CD8-positive, alpha-beta memory T cell (primary cell): ENCODE measurements at places on chromosomes 12 and 14.

- DNase-seq: no peak
Observed at GRCh38 chr14:50758945-50759344, 72.0 kb downstream of the NIN start.

DNA sequence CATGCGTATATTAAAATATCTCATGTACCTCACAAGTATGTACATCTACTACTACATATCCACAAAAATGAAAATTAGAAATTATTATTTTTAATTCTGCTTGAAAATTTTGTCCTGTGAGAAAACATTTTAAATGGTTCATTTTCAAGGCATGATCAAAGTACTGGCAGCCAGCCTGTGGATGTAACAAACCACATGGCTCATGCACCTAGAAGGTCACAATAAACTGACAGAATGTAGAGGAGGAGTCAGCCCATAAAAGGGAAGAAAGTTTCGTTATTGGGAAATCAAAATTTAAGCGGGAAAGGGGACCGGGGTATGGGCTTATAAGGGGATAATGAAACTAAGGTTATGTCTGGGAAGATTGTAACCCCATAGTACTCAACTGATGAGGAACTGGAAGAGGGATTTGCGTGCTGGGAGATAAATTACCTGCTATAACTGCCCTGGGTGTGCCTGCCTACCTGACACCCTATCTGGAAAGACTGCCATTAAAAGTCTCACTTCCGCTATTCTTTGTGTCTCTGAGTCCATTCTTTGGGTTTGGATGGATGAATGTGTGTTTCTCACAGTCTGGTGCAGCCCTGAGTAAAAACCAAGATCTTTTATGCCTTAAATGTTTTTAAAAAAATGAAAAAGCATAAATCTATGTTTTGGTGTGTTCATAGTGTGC is 62.2 kb upstream of the PCED1B start:
- DNase-seq: no peak

DNA sequence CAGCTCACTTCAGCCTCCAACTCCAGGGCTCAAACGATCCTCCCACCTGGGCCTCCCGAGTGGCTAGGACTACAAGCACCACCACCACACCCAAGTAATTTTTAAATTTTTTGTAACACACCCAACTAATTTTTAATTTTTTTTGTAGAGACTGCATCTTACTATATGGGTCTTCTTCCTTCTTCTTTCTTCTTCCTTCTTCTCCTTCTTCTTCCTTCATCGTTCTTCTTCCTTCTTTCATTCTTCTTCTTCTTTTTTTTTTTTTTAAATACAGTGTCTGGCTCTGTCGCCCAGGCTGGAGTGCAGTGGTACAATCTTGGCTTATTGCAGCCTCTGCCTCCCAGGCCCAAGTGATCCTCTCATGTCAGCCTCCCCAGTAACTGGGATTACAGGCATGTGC is 965 bp upstream of the CREBL2 start:
- DNase-seq: no peak

DNA sequence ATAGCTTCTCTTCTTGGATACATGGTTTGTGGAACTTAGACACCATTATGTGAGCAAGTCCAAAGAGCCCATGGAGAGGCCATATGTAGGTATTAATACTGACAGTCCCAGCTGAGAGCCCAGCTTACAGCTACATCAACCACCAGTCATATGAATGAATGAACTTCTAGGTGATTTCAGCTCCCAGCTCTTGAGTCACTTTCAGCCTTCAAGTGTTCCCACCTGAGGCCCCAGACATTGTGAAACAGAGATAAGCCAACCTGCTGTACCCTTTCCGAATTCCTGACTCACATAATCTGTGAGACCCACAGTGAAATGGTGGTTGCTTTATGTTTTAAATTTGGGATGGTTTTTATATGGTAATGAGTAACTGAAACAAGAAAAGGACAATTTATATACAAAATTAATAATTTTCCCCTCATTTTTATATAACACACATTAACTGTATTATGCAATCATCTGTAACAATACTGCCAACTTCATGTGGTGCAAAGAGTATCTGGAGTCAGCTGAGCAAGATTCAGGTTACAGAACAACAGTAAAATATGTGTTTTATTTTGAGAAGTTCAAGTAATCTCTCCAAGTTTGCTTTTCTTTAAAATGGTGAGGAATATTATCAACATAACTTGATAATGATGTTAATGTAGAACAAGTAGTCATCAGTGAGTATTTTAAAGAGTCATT is 27.7 kb upstream of the FBXO33 start:
- no peak for DNase-seq

- DNase-seq: no peak
Observed at GRCh38 chr12:6369916-6370575, 5.3 kb downstream of the SCNN1A start.

DNA sequence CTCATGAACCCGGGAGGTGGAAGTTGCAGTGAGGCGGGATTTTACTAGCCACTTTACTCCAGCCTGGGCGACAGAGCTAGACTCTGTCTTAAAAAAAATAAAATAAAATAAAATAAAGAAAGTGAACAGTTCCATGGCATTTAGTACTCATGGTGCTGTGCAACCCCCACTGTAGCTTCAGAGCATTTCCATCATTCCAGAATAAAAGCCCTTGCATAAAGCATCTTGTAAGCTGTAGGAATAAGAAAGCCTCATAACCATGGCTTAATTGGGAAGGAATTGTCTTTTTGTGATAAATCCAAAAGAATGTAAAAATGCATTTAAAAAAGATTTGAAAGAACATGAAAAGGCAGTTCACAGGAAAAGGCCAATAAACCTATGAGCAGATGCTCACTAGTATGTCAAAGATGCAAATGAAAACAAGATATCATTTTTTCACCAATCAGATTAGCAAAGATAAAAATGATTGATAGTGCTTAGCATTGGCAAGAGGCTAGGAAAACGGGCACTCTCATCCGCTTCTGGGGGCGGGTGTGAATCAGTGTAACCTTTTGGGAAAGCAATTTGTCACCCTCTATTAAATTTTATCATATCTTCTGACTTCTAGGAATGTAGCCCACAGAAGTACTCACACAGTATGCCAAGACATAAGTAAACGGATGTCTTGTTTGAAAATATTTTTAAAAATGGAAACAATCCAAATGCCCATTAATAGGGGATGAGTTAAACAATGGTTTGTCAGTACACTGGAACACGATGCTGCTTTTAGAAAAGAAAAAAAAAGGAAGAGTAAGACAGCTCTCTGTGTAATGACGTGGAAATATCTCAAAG is 46.6 kb downstream of the CFAP251 start:
- DNase-seq: no peak

DNA sequence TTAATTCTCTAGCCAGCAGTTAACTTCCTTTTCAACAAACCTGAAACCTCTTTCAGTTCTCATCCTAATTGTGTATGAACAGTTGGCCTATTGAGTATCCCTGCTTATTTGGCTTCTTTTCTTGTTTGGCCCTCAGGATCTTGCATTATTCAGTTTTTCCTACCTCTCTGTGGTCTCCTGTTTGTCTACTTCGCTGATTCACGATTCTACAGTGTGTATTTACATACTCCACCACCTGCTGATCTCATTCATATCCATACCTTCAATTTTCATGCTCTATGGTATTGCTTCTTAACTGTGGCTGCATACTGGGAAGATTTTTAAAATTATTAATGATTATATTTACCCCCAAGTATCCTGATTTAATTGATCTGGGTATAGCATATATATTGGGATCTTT is 56.4 kb downstream of the RASSF9 start:
- DNase-seq: no peak

GRCh38 chr12:68809190-68810026 is 1.4 kb downstream of the MDM2 start:
- DNase-seq: no peak
